ENCODE measurements at places on chromosomes 12 and 14. TPM values are rescaled to one million over a fixed set of nuclear protein-coding genes. Genes with fewer than 3 reads are reported as not detected.

Gene OLR1
- 0.55 TPM for total RNA-seq

Gene IGF1
- 14.5 TPM for total RNA-seq

Gene MYL2
- total RNA-seq: not detected

Gene ADAM21
- not detected for total RNA-seq

Gene AMN
- total RNA-seq: 164 TPM

Gene DPF3
- total RNA-seq: 113 TPM

Gene CPNE6
- total RNA-seq: not detected

Gene PRICKLE1
- total RNA-seq: 15.1 TPM

Gene SLC38A4
- total RNA-seq: 15.6 TPM

Gene KNTC1
- 6.1 TPM for total RNA-seq

Gene HOXC5
- not detected for total RNA-seq

All from stomach (tissue), 19 donors.